ENCODE measurements at places on chromosomes 12 and 14.

DNA sequence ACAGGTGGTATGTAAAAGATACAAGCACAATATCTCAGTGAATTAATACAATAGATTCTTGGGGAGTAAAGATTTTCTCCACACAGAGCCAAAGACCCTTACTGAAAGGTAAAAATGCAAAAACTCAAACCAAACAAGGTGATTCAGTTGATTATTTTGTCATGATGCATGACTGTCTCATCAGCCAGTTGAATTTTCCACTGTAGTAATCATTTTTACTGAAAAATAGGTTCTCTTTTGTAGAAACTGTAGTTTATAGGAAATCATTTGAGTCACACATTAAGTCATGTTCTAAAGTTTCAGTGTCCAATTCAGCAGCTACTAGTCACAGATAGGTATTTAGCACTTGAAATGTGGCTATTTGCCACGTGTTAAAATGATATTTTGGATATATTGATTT lies 53.6 kb downstream of the PPFIA2 start:
- H3K36me3 ChIP-seq: no peaks in the 10 kb centered on the region
- H3K27ac ChIP-seq: no peak overlapping the region
- no peak for DNase-seq
- no peaks in the 10 kb centered on the region for H3K4me1 ChIP-seq
- no peaks in the 10 kb centered on the region for H3K27me3 ChIP-seq
- H3K4me3 ChIP-seq: no peak overlapping the region

DNA sequence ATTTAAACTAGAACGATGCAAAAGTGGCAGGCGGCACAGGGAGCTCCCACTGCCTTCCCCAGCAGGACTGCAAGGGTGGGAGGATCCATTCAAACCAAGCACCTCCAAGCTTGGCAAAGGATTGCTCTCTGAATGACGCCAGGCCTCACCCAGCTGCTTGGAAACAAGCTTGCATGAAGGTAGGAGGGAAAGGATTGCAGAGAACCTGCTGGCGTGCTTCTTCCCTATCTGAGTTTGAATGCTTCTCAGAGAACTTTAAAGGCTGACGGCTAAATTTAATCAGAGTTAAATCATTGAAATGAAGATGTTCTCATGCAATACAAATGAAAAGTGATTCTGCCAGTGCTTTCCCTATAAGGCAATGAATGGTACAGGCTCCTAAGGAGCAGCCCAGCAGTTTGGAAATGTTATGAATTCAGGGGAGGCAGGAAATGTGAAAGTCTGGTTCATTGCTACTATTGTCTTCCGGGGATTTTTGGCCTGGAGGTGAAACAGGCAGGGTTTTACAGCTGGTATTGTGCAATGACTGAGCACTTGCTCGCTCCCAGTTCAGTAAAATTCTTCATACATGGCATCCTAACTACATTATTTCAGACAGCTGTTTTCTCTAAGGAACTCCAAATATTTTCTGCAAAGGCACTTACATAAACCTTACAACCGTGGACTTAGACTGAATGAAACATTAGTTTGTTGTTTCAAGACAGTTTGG lies 31.9 kb upstream of the DUSP6 start:
- H3K27me3 ChIP-seq: no peaks in the 10 kb centered on the region
- H3K4me3 ChIP-seq: no peak overlapping the region
- DNase-seq: no peak
- H3K36me3 ChIP-seq: no peaks in the 10 kb centered on the region
- H3K4me1 ChIP-seq: peaks cover 26% of the 10 kb centered on the region

DNA sequence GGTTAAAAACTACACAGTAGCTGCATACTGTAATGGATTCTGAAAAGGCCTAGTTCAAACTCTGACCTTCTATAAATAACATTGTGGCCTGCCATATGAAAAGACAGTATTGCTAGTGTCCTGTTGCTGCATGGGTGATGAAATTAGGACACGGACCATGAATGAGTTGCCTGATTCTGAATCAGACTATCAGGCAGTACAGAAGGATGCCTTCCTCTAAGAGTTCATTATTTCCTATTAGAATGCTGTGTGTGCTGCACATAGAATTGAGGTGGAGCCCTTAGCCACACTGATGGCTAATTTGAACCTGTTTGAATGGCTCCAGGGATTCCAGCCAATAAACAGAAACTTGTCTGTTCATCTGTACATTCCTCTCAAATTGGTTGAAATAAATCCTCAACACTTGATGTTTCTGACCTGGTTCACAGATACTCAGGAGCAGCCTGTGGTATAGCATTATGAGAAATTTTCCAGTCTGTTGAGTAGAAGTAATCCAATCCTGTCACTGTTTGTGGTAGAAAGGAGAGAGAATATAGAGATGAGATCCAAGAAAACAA lies 483.2 kb downstream of the APAF1 start:
- H3K4me1 ChIP-seq: no peaks in the 10 kb centered on the region
- H3K4me3 ChIP-seq: no peak overlapping the region
- H3K36me3 ChIP-seq: no peaks in the 10 kb centered on the region

DNA sequence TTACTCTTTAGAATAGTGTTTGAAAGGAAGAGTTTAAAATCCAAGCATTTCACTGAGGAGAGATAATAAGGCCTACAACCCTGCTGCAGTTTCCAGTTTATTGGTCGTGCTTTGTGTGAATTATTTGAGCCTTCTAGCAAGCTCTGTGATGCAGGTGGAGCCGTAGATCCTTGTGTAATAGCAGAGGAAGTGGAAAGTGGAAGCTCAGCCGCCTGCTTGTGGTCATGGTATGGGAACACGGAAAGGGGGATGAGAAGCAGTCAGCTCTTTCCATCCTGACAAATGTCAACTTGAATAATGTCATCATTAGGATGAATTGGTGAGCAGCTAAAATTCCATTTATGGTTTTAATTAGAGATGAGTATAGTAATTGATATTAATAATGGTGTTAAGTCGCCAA lies 29.1 kb downstream of the SYNE2 start:
- no peaks in the 10 kb centered on the region for H3K27me3 ChIP-seq
- no peak for DNase-seq
- no peaks in the 10 kb centered on the region for H3K36me3 ChIP-seq

DNA sequence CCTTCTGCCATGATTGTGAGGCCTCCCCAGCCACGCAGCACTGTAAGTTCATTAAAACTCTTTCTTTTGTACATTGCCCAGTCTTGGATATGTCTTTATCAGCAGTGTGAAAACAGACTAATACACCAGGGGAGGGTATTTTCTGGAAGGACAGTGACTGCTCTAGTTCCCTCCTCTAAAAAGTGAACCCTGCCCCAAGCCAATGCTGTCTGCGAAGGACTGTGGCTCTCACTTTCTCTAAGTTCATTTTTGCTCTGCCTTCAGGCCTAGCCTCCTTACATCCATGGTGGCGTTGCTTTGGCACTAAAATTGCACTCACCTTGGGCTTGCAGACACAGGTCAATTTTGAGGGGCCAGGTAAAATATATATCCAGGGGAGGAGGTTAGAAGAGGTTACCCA lies 323.0 kb downstream of the VRK1 start:
- no peak overlapping the region for H3K27ac ChIP-seq
- H3K4me3 ChIP-seq: no peak overlapping the region
- no peaks in the 10 kb centered on the region for H3K4me1 ChIP-seq

DNA sequence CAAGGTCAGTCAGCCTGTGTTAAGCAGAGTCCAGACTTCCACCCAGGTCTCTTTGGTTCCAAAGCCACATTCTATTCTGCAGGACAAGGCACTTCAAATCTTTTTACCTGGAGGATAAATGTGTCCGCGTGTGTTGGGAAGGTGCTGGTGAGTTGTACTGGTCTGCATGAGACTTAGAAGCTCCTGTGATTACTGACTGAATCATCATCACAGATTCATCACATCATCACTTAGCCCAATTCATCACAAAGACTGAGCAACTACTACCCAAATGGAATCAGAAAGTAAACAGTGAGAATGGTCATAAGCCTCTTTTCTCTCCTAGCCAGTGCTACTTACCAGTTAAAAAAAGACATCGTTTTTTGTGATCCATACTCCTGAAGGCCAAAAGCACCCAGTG lies 5.3 kb downstream of the SLC15A5 start:
- H3K27ac ChIP-seq: no peak overlapping the region
- no peaks in the 10 kb centered on the region for H3K27me3 ChIP-seq
- no peak for DNase-seq
- no peaks in the 10 kb centered on the region for H3K36me3 ChIP-seq
- no peak overlapping the region for H3K4me3 ChIP-seq

DNA sequence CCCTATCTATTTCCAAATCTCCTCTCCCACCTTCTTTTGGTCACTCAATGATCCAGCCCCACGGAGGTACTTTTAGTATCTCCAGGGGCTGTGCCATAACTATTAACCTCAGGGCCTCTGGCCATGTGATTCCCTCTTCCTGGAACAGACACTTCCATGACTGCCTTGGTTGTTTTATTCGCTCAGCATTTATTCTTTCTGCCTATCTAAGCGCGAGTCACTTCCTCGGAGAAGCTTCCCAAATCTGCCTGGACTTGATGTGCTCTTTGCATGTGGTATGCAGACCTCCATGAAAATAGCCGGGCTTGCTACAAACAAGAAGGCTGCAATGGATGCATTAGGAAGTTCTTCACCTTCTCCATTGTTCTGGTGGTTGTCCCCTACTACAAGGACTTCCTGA lies 939.0 kb upstream of the TMEM132C start:
- no peak overlapping the region for H3K4me3 ChIP-seq
- no peaks in the 10 kb centered on the region for H3K4me1 ChIP-seq
- no peak overlapping the region for H3K27ac ChIP-seq
- H3K27me3 ChIP-seq: no peaks in the 10 kb centered on the region
- H3K36me3 ChIP-seq: no peaks in the 10 kb centered on the region

DNA sequence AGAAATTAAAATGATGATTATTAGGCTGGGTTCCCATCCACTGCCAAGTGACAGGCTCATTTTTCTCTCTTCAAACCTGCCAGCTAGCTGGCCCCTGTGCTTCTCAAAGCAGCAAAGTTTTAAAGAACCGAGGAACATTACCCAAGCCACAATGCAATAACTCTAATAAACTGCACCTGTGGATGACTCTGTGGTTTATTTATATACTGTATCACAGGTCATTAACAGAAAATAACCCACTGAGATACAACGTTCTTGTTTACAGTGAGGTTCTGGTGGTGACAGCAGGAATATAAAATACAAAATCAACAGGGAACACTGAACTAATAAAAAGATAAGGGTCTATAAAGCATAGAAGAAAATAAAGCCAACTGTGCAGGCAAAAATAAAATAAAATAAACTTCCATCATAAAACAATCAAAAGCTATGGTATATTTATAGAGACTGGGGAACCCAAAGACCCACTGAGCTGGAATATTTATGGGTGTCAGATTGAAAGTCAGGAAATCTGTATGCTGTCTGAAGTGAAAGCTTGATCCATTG lies 472.9 kb downstream of the NOVA1 start:
- no peak overlapping the region for H3K4me3 ChIP-seq
- H3K36me3 ChIP-seq: no peaks in the 10 kb centered on the region
- H3K27ac ChIP-seq: no peak overlapping the region
- DNase-seq: no peak

DNA sequence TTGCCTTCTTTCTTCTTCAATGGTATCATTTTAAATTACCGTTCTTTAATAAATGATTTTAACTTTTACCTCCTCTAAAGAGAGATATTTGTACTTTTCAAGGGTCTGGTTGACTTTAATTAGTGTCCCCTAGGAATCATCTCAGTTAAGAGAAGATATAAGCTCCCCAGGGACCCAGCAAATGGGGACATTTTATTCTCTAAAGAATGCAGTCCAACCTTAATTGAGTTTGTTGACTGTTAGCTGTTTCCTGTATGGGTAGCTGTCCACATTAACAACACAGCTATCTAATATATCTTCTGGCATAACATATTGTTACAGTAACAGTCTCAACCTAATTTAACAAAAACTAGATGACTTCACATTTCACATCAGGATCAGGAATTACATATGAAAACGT lies 241.6 kb upstream of the NPAS3 start:
- H3K36me3 ChIP-seq: no peaks in the 10 kb centered on the region
- no peak overlapping the region for H3K27ac ChIP-seq
- no peak overlapping the region for H3K4me3 ChIP-seq

GRCh38 chr14:94164685-94165431 lies 9.3 kb upstream of the PPP4R4 start:
- H3K4me3 ChIP-seq: no peak overlapping the region
- no peaks in the 10 kb centered on the region for H3K36me3 ChIP-seq
- H3K27ac ChIP-seq: no peak overlapping the region
- no peaks in the 10 kb centered on the region for H3K27me3 ChIP-seq

GRCh38 chr12:21828779-21829178 lies 54.3 kb upstream of the KCNJ8 start:
- no peak for DNase-seq
- H3K4me3 ChIP-seq: no peak overlapping the region
- peaks cover 39% of the 10 kb centered on the region for H3K4me1 ChIP-seq
- peak overlapping the region; percentile 60 for H3K27ac ChIP-seq
- no peaks in the 10 kb centered on the region for H3K36me3 ChIP-seq

- no peak for DNase-seq
- H3K27me3 ChIP-seq: no peaks in the 10 kb centered on the region
- H3K4me3 ChIP-seq: no peak overlapping the region
- H3K36me3 ChIP-seq: no peaks in the 10 kb centered on the region
Measured at GRCh38 chr12:6643569-6644256, 3.5 kb downstream of the ACRBP start.

GRCh38 chr12:42186793-42187192 lies 42.1 kb upstream of the GXYLT1 start:
- no peaks in the 10 kb centered on the region for H3K36me3 ChIP-seq
- H3K27me3 ChIP-seq: no peaks in the 10 kb centered on the region
- H3K4me3 ChIP-seq: no peak overlapping the region
- DNase-seq: no peak
- H3K4me1 ChIP-seq: no peaks in the 10 kb centered on the region
- no peak overlapping the region for H3K27ac ChIP-seq

GRCh38 chr14:24067133-24068082 lies 4.0 kb upstream of the CPNE6 start:
- H3K27me3 ChIP-seq: no peaks in the 10 kb centered on the region
- no peak overlapping the region for H3K27ac ChIP-seq
- H3K4me1 ChIP-seq: peaks cover 4% of the 10 kb centered on the region
- no peak for DNase-seq
- no peaks in the 10 kb centered on the region for H3K36me3 ChIP-seq

- peaks cover 29% of the 10 kb centered on the region for H3K4me1 ChIP-seq
- no peaks in the 10 kb centered on the region for H3K27me3 ChIP-seq
Measured at GRCh38 chr12:69527506-69528272, 57.5 kb downstream of the FRS2 start.

- peak overlapping the region; percentile 22 for H3K27ac ChIP-seq
- no peaks in the 10 kb centered on the region for H3K27me3 ChIP-seq
- H3K36me3 ChIP-seq: peaks cover 30% of the 10 kb centered on the region
- H3K4me1 ChIP-seq: no peaks in the 10 kb centered on the region
- H3K4me3 ChIP-seq: no peak overlapping the region
Measured at GRCh38 chr12:111643427-111643826, 42.3 kb downstream of the BRAP start.

GRCh38 chr12:96425321-96425720 lies 25.1 kb upstream of the CDK17 start:
- no peaks in the 10 kb centered on the region for H3K36me3 ChIP-seq
- peak overlapping the region; percentile 79 for H3K27ac ChIP-seq
- no peak for DNase-seq
- H3K4me1 ChIP-seq: peaks cover 13% of the 10 kb centered on the region
- H3K4me3 ChIP-seq: no peak overlapping the region
- no peaks in the 10 kb centered on the region for H3K27me3 ChIP-seq

- no peaks in the 10 kb centered on the region for H3K36me3 ChIP-seq
- no peak for DNase-seq
- no peak overlapping the region for H3K4me3 ChIP-seq
- no peaks in the 10 kb centered on the region for H3K4me1 ChIP-seq
Measured at GRCh38 chr14:51576879-51577278, 74.8 kb upstream of the FRMD6 start.

GRCh38 chr14:28690029-28690692 lies 76.4 kb upstream of the FOXG1 start:
- DNase-seq: no peak
- H3K27ac ChIP-seq: no peak overlapping the region
- H3K27me3 ChIP-seq: no peaks in the 10 kb centered on the region
- no peaks in the 10 kb centered on the region for H3K36me3 ChIP-seq
